Coronary artery (tissue), 2 donors: ENCODE measurements at places on chromosomes 5 and 9.

- no peak for DNase-seq
Observed at GRCh38 chr9:83569326-83569725, 31.1 kb upstream of the FRMD3 start.

DNA sequence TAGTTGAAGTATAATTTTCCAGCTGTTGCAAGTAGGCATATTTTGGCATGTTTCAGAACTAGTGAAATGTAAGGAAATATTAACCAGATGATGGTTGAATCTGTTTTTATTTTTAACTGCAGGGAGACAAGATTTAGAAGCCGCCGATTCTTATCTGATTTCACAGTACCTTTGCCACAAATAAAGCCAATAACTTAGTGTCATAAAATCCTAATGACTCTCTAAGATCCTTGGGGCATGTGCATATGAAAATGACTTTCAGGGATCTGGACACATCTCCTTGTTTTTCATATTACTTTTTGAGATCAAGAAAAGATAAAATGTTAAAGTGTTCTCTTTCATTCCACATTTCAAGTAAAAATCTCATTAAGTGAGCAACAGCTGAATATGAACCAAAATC is 125.8 kb upstream of the CNTLN start:
- DNase-seq: no peak

- peak; percentile 80 for DNase-seq
Observed at GRCh38 chr5:172503925-172504700, 49.8 kb upstream of the SH3PXD2B start.

DNA sequence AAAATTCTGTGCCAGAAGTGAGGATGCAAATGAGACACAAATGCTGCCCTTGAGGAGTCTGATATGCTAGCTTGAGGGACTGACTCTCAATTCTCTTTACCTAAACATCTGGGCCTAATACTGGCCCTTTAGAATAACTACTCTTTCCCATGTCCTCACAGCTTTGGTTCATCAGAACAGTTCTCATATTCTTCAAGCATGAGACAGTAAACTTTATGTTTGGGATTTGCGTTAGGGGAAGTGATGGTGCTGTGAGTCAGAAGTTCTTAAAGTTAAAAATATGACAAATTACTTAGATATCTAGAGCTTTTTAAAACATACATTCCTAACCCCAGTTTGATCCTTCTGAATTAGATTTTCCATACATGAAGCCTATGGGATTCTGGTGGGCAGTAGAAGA is 665.0 kb upstream of the RGMB start:
- no peak for DNase-seq

- DNase-seq: no peak
Observed at GRCh38 chr9:121674952-121675351, 23.5 kb downstream of the DAB2IP start.

- DNase-seq: no peak
Observed at GRCh38 chr5:137040641-137041340, 458.3 kb downstream of the SPOCK1 start.

DNA sequence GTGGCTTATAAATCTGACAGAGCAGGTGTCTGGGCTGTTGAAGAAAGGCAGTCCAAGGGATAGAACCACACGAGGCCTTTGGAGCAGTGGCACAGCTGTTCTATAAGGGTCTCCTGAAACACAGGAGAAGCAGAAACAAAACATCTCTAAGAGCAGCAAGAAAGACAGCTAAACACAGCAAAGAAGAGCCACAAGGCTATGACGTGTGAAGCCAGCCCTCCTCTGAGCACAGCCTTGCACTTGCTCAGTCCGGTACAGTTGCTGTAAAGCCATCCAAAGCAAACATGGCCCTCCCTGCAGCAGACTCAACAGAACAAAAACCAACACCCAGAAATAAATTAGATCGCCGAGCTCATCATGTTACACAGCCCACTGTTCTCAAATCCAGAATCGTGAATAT is 2.6 kb upstream of the GZMK start:
- no peak for DNase-seq

DNA sequence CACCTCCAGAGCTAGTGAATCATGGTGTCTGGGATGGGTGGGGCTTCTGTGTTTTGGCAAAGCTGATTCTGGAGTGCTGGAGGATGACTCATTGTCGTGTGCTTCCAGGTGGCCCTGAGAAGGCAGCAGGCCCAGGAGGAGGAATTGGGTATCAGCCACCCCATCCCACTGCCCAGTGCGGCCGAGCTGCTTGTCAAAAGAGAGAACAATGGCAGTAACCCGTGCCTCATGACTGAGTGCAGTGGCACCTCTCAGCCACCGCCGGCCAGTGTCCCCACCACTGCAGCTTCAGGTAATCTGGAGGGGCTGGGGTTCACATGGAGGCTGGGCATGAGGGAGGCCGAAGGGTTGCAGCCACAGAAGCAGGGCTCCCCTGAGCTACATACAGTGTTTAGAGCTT is 5.4 kb downstream of the DMRT1 start:
- no peak for DNase-seq

GRCh38 chr5:113202287-113202686 is 225.7 kb downstream of the DCP2 start:
- DNase-seq: no peak

GRCh38 chr5:154403234-154403633 is 42.6 kb upstream of the SAP30L start:
- DNase-seq: peak; percentile 67

GRCh38 chr9:124755061-124755460 is 16.1 kb downstream of the NR6A1 start:
- DNase-seq: no peak

DNA sequence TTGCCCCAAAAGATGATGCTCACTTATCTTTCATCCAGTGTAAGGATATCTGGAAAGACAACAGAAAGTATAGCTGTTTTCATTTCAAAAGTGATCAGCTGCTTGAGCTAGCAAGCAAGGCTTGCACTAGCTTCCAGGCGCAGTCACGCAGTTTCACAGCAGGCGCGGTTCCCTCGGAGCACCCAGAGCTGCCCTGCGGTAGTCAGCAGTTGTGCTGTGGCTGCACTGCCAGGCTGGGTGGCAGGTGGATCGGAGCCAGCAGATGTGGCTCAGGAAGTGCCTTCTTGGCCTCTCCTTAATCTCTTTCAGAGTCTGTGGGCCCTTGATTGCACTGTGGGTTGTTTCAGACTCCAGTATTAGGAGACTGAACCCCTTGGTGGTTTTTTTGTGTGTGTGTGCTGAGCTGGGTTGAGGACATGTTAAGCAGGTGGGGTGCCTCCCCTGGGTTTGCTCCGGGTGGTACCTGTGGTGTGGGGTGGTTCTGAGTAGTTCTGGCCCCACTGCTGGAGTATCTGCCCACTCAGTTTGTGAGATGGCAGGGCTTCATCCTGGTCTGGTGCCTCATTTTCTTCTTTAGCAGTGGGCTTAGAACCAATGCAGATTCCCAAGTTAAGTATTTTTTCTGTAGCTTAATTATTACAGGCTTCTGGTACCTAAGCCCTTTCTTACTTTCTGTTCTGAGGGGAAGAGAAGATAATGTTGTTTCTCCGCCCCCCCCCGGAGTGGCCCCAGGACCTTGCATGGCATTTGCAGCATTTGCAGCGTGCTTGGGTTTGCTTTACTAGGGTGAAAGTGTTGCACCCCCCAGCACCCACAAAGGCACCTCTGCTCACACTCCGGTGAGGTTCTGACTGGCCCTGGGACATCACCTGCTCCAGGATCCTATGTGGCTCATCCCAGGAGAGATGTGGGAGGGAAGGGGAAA is 16.4 kb downstream of the TENT4A start:
- no peak for DNase-seq

- DNase-seq: no peak
Observed at GRCh38 chr5:15521381-15522186, 21.6 kb downstream of the FBXL7 start.

- no peak for DNase-seq
Observed at GRCh38 chr5:112657804-112658203, 79.9 kb upstream of the APC start.

- no peak for DNase-seq
Observed at GRCh38 chr5:144142824-144143162, 27.7 kb downstream of the YIPF5 start.

DNA sequence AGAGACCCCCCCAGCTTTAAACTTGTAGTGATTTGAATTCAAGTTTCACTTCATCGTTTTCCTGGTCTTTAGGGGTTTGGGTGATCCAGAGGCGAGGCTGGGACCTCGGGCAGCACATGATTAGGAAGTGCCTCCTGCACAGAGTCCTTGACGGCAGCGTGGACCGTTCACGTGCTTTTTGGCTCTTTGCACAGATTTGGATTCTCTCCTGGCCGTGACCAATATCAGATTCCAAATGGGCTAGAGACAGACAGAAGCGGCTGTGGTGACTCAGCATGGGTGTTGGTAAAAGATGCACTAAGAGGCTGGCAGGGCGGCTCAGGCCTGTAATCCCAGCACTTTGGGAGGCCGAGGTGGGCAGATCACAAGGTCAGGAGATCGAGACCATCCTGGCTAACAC is 117.2 kb upstream of the CACNA1B start:
- no peak for DNase-seq

GRCh38 chr5:159094745-159095144 is 5.0 kb downstream of the EBF1 start:
- peak; percentile 81 for DNase-seq

DNA sequence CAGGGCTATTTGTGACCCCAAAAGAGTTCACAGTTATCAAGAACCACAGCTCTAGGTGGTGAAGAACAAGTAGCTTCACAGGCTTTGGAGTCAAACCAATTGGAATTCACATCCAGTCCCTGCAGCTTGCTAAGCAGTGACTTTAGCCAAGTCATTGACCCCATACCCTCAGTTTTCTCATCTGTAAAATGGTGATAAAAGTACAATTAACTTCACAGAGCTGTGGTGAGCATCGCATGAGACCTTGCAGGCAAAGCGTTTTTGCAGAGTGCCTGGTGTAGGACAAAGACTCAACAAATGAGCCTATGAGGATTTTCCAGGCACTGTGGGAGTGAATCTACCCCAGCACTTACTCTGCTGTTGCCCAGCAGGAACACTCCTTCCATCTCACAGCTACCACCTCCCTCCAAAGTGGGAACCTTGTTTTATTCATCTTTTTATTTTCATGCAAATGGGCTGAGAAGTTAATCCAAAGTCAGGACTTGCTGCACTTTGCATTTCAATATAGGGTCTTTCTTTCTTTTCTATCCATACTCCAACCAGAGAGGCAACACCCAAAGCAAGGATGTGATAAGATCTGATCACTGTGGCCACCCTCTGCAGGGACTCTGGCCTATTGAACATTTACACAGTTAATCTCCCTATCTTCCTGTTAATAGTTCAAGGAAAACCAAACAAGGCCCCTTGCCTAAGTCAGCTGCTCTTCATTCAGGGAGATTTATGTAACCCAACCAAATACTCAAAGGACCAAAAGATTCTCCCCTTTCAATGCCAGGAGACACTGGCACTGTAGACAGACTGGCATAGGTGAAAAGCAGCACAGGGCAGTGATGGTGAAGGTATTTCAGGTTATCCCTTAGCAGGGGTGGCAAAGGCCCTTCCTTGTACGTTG is 41.9 kb downstream of the ABCA1 start:
- DNase-seq: no peak

- DNase-seq: no peak
Observed at GRCh38 chr5:41822036-41822435, 48.2 kb downstream of the OXCT1 start.

DNA sequence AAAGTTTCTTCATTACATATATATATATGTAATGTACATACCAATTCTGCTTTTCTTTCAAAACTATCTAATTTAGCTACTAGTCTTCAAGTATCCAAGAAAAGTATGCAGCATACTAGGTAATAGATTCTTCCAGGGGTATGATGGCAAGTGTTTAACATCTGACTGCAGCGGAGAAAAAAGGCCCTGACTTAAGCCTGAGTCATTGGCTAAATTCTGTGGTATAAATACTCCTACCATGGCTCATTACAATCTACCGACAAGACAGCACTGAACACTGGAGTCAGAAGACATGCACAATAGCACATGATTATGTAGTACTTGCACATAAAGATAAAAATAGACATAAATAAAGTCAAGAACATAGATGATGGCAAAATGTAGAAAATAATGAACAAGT is 439.9 kb downstream of the BRINP1 start:
- DNase-seq: no peak

DNA sequence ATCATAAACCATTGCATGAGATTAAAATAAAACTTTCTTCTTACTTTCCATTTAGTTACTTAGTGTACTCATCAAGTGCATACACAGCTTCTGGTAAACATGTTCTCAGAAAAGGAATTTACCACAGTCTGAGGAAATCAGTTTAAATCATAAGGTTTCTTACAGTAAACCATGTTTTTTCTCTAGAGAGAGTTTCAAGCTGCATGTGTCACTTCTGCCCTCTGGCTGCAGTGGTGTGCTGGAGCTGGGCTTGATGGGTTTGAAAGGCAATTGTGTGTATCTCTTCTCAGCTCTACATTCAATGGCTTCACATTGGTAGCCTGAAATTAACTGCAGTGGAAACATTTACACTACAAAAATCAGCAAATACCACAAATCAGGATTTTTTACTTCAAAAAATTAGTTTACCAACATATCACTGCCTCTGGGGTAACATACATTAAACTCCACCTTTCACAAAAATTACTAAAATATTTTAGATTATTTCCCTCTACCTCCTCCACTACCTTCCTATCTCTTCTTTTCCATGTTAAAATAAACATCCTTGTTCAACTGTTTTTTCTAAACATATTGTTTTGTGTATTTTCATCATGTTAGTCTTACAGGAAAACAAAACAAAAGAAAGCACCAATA is 414.3 kb downstream of the ANXA1 start:
- no peak for DNase-seq

- no peak for DNase-seq
Observed at GRCh38 chr5:163757344-163757743, 251.9 kb downstream of the MAT2B start.

DNA sequence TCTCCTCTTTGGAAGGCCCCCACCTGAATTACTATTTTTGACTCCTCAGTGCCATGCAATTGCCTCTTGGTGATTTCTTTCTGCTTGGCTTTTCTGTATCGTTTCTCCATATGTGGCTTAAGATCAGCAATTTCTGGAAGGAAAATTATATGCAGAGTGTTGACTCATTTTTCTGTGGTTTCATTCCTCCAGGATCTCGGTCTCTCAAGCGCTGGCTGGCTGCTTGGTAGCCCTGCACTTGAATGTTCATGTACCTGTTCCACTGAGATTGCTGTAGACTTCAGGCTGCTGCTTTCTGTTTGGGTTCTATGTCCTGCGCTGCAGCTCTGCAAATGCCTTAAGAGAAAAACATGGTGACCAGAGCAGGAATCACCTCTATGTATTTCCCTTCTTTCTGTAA is 77.6 kb downstream of the INIP start:
- no peak for DNase-seq

- no peak for DNase-seq
Observed at GRCh38 chr9:124191691-124192395, 65.9 kb upstream of the NEK6 start.

GRCh38 chr9:4353236-4353635 is 53.4 kb upstream of the GLIS3 start:
- DNase-seq: no peak

DNA sequence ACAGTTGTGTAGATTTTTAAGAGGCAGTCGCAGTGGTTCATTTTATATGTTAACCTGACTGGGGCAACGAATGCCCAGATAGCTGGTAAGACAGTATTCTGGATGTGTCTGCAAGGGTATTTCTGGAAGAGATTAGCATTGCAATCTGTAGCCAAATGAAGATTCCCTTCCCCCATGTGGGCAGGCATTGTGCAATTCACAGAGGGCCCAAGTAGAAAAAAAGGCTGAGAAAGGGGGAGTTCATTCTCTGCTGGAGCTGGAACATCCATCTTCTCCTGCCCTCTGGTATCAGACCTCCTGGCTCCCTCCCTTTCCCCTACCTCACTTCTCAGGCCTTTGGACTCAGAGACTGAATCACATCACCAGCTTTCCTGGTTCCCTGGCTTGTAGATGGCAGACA is 70.6 kb downstream of the TENT4A start:
- DNase-seq: no peak

- DNase-seq: no peak
Observed at GRCh38 chr5:173310218-173310769, 17.9 kb downstream of the STC2 start.
